Activated CD8-positive, alpha-beta memory T cell treated with anti-CD3 and anti-CD28 coated beads for 1 hour (primary cell): ENCODE measurements at places on chromosomes 5 and 9.

DNA sequence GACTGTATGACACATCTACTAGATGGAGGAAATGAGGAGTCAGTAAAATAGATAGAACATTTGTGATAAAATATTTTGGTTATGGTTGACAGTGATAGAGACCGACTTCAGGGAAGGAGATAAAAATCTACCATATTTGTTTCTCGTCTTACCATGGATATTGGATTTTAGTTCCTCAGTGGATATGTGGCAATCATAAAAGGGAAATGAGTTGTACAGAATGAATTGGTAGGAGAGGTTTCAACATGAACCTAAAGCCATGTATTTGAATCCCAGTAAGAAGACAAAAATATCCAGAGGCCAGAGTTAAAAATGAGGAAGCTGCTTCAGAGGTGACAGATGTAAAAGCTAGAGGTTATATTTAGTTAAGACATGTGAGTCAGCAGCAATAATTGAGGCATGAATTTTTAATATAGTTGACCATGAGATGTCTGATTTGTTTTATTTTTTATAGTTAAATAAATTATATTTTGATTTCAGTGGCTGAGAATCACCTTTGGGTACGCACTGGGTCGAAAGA is 480.4 kb upstream of the TUSC1 start:
- DNase-seq = no peak

DNA sequence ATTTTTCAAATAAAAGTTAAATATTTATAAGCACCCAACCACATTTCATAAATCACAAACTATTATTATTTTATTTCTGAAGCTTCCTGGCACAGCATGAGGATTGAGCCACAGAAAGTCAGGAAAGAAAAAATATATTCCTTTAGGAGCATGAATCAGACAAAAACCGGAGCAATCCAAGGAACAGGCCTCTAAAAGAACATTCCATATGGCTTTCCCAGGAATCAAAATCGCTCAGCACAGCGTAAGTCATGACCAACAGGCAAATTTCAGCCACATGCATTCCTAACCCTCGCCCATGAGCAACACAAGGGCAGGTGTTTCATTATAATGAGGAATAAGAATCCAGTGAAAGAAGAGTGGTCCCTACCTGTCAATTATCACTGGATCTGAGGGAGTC is 26.7 kb downstream of the EBF1 start:
- no peak for DNase-seq

- DNase-seq = no peak
Observed at GRCh38 chr5:38753141-38753540, 92.7 kb upstream of the OSMR start.

DNA sequence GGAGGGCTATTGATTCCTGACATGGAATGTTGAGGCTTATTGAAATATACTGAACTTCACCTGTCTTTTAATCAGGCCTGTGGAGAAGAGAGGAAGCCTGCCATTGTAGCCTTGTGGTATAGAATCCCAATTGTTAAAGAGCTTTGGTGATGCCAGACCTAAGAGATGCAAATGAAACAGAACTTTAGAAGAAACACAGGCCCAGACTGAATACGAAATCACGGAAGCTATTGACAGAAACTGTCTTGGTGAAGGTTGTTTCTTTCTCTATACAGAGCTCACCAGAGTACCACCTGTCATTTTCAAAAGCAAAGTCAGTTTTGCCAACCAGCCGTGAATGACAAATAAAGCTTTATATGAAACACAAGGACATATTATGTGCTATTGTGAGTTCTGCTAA is 660.3 kb downstream of the ISL1 start:
- no peak for DNase-seq

DNA sequence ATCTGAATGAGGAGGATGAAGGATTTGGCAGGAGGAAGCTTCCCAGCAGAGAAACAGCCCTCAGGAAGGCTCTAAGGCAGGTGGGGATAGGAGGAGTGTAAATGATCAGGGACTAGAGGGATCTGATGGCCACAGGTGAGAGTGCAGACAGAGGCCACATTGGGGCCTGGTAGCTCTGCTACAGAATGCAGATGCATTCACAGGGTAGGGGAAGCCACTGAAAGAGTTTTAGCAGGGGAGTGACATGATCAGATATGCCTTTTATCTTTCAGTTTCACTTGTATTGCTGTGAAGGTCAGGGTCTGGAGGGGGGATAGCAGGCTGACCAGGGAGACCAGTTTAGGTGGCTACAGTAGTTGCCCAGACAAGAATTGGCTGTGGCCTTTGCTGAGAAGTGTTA is 3.0 kb downstream of the TXNDC15 start:
- DNase-seq = no peak

DNA sequence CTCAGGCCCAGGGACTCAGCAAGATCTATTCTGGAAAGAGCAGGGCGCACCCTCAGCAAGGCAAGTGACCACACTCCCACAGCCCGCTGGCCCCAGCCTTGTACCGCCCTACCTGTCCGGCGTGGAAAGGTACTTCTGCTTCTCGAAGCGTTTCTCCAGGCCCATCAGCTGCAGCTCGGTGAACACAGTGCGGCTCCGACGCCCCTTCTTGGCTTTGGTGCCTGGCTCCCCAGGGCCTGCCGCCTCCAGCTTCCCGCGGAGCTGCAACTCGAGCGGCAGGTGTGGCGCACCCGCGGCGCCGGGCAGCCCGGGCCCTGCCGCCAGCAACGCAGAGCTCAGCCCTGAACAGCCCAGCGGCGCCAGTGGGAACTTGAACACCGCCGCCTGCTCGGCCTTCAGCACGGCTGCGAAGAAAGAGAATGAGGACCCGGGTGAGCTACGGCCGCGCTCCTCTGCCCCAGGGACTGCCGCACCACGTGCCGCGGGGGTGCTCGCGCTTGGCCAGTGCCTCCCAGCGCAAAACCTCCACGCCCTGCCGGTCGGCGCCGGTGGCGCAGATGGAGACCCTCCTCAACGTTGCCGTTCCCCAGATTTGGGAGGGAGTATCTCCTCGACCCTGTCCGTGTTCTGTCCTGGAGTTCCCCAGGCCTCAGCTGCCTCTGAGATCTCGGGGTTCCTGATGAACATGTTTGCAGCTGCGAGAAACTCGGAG is 2.2 kb downstream of the BARX1 start:
- no peak for DNase-seq

- DNase-seq = no peak
Observed at GRCh38 chr9:137199411-137200121, 975 bp downstream of the TPRN start.

DNA sequence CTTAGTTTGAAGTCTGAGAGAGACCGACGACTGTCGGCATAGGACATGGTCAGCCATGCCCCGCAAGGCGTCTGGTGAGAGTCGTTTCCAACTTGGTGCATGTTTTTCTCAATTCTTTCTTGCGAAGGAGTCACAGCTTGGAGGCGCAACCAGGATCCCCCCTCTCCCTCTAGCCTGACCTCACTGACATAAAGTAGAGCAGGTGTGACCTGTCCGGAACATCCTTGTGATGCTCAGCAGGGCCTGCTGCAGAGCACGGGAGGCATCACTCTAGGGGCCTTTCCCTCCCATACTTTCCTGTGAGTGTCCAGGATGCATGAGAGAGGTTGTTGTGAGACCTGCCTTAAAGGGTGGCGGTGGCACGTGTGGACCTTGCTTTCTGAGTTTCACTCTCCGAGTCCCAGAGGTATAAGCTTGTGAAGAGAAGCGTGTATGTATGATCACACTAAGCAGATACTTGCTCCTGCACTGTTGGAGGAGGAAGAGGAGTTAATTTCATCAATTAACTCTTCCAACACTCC is 5.0 kb downstream of the TENT4A start:
- no peak for DNase-seq

DNA sequence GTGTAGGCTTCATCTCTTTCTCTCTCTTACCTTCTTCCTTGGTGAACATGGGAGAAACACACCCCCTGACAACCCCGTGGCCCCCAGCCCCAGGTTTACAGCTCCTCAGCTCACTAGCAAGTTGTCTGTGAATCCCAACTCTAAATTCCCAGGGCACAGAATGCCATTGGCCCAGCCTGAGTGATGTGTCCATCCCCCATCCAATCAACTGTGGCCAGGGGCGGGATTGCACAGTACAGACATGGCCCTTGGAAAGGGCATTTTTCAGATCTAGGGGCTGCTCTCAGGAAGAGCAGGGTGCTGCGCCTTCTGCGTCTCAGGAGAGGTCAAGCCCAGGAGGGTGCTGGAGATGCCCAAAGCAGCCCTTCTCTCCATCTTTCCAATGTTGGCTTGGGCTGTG is 48.2 kb upstream of the ASS1 start:
- DNase-seq = no peak

DNA sequence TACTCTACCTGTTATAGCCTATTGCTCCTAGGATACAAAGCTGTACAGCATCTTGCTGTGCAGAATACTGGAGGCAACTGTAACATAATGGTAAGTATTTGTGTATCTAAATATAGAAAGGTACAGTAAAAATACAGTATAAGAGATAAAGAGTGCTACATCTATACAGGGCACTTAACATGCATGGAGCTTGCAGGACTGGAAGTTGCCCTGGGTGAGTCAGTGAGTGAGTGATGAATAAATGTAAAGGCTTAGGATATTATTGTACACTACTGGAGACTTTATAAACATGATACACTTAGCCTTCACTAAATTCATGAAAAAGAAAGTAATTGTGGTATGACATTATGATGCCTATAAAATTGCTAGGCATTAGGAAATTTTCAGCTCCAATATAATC is 65.5 kb upstream of the OSMR start:
- DNase-seq = no peak

DNA sequence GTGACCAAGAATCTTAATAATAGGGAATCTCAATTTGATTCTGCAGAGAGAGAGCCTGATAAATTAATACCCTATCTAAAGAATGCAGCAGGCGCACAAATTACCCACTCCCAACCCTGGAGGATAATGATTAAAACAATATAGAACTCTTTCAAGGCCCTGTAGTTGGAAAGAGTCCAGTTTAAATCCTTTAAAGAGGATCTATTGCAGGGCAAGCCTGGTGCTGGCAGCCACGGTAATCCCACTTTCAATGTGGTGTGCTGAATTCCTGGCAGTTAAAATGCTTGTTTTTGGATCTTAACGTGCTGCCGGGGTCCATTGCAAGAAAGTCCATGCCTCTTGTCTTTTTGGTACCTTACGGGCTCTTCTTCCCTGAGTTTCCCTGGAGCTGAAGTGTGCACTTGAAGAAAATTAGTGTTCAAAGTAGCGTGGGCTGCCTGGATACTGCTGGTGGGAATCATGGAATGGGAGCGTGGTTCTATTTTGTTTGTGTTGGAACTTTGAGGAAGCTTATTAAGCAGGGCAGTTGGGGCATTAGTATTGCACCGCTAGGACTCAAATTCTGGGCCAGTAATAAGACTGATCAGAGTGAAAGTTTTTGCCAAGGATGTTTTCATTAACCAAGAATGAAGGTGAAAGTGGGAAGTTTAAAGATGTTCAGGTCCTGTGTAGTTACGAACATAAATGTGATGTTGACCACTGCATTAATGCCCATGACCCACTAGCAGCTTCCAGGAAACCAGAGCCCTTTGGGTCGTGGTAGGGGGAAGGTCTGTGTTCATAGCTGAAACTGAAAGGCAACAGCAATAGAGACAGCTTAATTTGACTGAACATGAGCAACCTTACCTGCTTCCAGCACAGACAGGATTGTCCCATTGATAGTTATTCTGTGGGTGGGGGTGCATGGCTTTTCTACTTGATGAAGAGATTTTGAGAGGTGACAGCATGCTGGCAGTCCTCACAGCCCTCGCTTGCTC is 20.8 kb downstream of the MARCHF6 start:
- DNase-seq = no peak

DNA sequence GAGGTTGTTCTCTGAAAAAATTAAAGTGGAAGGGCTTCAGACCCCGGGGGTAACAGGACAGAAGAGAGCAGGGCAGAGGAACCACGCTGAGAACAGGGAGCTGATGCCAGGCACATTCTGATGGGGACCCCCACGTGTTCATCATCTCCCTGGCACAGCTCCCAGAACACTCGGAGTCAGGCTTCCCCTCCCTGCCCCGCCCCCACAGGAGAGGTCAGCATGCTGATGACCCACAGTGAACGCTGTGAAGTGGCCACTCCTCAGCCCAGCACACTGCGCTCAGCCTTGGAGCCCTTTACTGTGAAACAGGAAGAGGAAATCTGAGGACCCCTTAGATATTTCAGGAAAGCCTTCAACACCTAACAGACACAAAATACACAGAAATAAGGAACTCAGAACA is 16.4 kb downstream of the RETREG1 start:
- DNase-seq = no peak

- DNase-seq = no peak
Observed at GRCh38 chr5:153601377-153601776, 110.9 kb downstream of the GRIA1 start.

GRCh38 chr5:148230240-148230639 is 8.1 kb upstream of the MARCOL start:
- DNase-seq = no peak

- DNase-seq = no peak
Observed at GRCh38 chr9:10052181-10052580, 560.6 kb downstream of the PTPRD start.

GRCh38 chr9:107721705-107722245 is 232.2 kb upstream of the KLF4 start:
- DNase-seq = no peak

- DNase-seq = no peak
Observed at GRCh38 chr5:643811-644271, 31.7 kb downstream of the CEP72 start.

DNA sequence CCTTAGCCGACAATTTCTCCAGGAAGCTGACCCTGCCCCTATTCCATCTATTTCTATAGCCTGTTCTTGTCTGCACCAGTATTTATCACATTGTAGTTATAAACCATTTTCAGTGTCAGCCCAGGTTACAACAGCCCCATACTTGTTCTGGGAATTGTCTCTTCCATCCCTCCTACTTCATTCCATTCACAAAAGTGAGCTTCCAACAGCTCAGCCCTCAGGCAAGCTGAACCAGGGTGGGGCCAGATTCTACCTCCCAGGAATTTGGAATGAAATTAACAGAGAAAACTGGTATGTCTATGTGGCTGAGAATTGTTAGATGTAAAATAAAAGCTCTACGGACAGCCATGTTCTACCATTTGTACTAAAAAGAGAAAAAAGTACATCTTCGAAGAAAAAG is 36.1 kb downstream of the STRBP start:
- no peak for DNase-seq

- no peak for DNase-seq
Observed at GRCh38 chr5:10645146-10645545, 81.3 kb downstream of the ANKRD33B start.

GRCh38 chr9:78133751-78134150 is 102.1 kb upstream of the CEP78 start:
- no peak for DNase-seq

DNA sequence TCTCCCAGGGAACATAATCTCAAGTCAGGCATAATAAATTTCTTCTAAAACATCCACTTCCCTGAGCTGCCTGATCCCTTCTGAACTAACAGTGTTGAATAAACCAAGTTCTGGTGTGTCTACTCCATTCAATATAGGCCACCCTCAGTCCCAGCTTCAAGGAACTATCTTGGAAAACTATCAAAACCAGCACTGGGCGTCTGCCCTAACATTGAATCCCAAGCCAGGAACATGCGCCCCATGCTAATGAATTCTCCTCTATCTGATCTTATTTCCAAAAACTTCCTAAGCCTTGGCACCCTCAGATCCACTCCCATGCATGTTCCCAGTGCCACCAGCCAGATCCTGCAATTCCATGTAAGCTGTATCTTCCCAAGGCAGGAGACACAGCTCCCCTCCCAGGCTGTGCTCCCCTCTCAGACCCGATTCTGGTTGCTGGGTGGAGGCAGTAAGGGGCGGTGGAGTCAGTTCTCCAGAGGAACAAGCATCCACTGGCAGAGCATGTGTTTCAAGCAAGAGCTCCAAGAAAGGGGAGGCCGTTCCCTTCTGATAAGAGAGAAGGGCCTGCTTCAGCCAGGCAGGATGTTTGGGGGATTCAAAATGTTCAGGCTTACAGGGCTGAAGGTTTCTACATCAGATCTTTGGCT is 13.1 kb upstream of the FOXI1 start:
- no peak for DNase-seq
